Left cardiac atrium (tissue), 4 donors: ENCODE measurements at places on chromosomes 4 and X.

DNA sequence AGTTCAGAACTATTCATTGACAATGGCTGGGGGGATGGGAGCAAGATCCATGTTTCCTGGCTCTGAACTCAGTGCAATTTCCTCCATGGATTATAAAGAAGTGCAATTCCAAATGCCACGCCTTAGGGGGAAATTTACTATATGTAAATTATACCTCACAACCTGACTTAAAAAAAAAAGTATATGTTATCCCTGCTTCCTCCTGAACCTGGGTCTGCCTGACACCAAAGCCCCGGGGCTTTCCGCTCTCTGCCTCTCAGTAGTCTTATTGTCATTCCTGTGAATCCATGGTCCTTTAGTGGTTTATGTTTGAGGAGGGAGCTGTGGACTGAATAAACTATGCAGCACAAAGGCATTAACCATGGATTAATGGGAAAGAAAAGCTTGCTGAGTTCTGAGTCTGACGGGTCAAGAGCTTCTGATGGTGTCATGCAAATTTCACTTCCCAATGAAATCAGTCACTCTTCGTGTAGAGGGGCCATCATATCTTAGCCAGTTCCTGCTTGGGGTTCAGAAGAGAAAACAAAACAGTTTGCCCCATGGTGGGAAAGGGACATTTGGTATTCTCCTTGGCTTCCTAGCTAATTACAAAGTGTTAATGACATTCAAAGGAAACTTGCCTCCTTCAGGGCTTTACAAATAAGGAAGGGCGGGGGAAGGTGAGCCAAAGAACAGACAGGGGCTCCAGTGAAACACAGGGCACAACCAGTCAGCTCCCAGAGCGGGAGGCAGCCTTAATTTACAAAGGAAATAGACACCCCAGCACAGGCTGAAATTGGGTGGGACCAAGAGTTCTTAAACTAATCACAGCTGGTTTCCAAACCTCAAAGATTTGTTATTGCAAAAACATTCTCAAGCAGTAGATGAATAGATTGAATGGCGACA, 14.3 kb downstream of the FAM9C start:
- DNase-seq: no peak

DNA sequence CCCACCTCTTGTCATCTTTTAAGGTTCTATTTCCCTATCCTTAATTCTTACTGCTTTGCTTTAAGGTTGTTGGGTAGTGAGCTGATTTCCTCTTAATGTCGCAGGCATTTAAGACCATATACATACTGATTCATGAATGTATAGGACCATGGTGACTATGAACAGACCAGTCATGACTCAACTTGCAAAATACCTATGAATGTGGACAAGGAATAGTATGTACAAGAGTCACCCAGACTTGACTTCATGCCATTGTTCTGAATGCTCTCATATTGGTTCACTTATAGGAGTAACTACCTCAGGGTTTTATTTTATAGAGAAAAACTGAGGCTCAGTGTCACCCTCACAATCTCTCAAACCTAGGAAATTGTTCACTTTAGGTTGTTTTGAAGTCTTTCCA, 44.3 kb downstream of the CCNG2 start:
- no peak for DNase-seq

- no peak for DNase-seq
Observed at GRCh38 chr4:165767671-165768070, 105.4 kb upstream of the TLL1 start.

- DNase-seq: no peak
Observed at GRCh38 chr4:38560768-38561558, 103.0 kb upstream of the KLF3 start.

GRCh38 chr4:185885075-185885474, 73.1 kb upstream of the SORBS2 start:
- DNase-seq: no peak

DNA sequence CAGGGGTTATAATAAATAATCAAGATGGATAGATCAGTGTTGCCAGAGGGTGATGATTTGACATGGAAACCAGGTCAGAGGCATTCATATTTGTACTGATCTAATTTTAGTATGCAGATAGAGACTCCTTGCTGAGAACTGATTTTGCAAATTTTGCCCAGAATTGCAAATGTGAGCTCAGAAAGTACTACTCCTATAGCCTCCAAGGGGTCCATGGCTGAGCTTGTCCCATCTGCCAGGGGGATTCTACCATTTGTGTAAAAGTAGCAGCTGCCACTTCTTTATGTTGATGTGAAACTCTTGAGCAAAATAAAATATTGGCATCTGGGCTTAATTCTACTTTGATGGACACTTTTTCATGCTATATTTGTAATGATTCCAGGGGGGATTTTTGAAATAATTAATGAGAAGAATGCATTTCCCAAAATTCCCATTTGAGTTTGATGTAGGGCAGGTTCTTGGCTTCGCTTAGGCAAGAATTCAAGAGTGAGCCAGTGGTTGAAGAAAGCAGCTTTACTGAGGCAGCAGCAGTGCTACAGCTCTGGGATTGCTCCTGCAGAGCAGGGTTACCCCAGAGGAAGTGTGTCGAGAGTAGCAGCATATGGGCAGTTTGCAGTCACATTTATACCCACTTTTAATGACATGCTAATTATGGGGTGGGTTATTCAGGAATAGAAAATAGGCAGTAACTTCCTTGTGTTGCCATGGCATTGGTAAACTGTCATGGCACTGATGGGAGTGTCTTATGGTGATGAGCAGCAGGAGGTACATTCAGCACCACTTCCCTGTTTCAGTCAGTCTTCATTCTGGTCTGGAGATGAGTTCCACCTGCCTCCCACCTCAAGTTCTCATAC, 38.7 kb upstream of the DCLK2 start:
- DNase-seq: no peak
